OCI-LY7 (cell line): ENCODE measurements at places on chromosomes 11 and 22. TPM values are rescaled to one million over a fixed set of nuclear protein-coding genes. Genes with fewer than 3 reads are reported as not detected.

- peak; percentile 57 for DNase-seq
Measured at GRCh38 chr22:36144886-36145541, 15.5 kb downstream of the APOL3 start.

GRCh38 chr22:50605002-50605612 lies 4.5 kb downstream of the MAPK8IP2 start:
- no peak for DNase-seq

DNA sequence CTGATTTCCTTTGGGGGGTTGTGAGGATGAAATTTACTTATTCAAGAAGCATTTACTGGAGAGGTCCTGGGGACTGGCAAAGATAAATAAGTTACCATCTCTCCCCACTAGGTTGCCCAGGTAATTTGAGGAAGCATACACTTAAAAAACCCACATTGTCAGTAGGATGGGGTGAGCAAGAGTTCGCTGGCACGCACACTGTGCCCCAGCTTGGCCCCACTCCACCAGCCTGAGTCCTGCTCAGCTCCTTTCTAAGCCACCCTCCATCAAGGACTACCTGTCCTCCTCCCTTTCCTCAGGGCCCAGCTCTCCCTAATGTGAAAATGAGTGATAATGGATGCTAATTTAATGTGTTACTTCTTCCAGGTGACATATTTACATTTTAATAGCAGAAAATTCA lies 216.5 kb upstream of the PLET1 start:
- DNase-seq, result no peak

DNA sequence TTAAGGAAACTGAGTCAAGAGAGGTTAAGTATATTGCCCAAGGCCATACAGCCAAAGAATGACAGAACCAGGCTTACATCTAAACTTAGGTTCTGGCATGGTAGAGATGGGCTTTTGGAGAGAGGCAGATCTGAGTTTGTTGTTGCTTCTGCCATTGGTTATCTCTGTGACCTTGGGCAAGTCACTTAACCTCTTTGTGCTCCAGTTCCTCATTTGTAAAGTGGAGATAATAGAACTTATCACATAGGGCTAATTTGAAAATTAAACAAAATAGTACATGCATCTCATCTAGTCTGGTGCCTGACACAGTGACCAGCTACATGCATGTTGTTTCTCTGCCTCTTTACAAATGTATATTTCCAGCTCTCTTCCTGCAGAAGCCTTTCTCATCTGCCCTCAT lies 47.0 kb upstream of the PLET1 start:
- no peak for DNase-seq

GRCh38 chr11:72773696-72774095 lies 20.2 kb downstream of the STARD10 start:
- no peak for DNase-seq

GRCh38 chr22:49600891-49601431 lies 226.7 kb downstream of the BRD1 start:
- peak; percentile 16 for DNase-seq

DNA sequence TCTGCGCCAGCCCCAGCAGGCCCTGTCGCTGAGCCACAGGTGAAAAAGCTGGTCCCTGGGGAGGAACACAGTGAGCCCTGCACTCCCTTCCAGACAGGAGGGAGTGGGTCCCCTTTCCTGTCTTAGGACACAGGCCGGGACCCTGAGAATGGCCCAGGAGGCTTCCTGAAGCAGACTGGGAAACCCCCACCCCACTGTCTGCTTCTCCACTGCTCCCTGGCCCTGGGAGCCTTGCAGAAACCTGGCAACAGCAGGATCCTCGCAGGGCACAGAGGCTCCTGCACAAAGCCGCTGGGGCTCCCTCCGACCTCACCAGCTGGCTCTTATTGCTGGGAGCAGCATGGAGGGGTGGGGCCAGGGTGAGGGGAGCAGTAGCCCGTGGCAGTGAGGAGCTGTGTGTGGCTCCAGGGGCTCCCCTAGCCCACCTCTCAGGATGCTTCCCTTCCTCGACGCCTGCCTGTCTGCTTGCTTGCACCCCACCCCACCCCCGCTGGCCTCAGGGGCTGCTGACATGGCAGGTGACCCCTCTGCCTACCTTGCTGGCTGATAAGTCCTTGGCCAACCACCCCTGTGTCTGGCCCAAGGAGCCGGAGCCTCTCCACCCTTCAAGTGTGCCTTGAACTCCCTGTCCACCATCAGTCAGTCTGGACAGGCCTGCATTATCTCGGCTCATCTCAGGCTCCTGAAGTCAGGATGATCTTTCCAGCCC lies 72.1 kb upstream of the KCNQ1OT1 start:
- no peak for DNase-seq

DNA sequence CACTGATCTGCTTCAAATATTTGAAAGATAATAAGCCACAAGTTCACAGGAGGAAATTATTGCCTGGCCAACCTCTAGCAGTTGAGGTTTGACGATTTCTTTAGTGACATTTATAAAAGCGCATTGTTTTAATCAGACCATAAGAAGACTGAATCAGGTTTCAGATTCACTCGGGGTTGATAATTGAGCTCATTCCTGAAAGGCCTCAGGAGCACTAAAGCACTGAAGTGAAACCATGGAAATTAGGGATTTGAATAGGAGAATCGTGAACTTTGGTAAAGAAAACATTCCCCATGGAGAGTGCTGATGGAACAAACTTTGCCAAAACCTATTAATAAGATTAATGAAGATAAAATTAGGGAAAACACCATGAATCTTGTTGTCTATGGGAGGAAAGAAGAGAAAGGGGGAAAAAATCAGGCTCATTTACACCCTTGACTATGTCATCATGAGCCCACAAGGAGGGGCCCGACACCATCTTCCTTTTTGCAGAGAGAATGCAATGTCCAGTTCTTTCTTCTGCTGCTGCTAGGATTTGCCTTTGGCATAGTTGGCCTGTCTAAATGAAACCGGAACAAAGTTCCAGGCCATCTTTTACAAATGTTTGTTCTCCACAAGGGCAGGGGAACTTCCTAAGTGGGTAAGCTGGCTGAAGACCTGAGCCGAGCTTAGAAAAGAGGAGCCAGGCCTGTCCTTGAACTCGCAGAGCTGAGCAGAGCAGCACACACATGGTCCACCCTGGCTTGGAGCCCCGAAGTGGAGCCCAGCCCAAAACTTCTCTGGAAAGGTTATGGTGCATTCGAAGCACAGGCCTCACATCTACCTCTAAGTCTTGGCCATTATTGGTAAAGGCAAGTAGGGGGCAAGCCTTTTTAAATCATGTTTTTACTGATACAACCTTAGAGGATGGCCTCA lies 56.1 kb upstream of the EIF3M start:
- no peak for DNase-seq

- DNase-seq, result no peak
Measured at GRCh38 chr11:129694966-129695365, 120.7 kb upstream of the TMEM45B start.

- peak; percentile 91 for DNase-seq
Measured at GRCh38 chr11:26087120-26087935, 244.6 kb upstream of the ANO3 start.

GRCh38 chr11:121661880-121662486 lies 209.2 kb upstream of the SORL1-AS1 start:
- no peak for DNase-seq

SLC25A17 gene
- total RNA-seq, result 31.4 and 37.9 TPM in 2 replicates

PRG3 gene
- not detected in 2 replicates for total RNA-seq
